SK-MEL-5 (cell line): ENCODE measurements at places on chromosomes 2 and 18. TPM values are rescaled to one million over a fixed set of nuclear protein-coding genes. Genes with fewer than 3 reads are reported as not detected.

VRK2 gene
- total RNA-seq: 36.1 and 36.3 TPM in 2 replicates

IL18R1 gene
- total RNA-seq: 0.37 and 0.59 TPM in 2 replicates

PLEK gene
- total RNA-seq: not detected in 2 replicates

SCN7A gene
- not detected in 2 replicates for total RNA-seq

- DNase-seq: no peak
Measured at GRCh38 chr2:240298803-240299709, 136.4 kb upstream of the GPC1 start.

- no peak for DNase-seq
Measured at GRCh38 chr2:175854129-175854528, 147.9 kb downstream of the LNPK start.

- DNase-seq: no peak
Measured at GRCh38 chr18:54742659-54743604, 85.3 kb upstream of the RAB27B start.

DNA sequence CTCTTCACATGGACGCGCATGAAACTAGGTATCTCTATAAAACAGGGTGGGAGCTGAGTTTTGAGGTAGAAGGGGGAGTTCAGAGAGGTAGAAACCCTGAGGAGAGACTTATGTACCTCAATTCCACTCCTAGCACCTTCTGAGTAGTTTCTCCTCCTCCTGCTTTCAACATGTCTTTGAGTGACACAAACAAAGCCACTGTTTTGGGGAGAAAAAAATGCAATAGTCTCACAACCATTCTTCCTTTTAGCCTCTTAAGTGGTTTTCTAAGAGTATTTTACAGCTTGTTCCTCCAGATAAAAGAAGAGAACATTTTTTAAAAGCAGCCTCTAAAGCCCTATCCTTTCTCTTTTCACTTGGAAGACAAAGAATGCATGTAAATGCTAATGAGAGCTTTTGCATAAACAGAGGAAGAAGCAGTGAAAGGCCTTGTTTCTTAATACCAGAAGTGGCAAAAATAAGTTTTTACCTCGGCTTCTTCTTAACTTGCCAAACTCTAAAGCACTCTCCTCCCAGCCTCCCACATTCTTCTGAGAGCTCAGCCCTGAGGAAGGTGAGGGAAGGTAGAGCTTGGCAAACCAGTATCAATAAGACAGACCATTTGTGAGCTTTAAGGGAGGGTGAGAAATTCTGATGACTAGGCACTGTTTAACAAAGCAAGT, 1304.4 kb upstream of the ACVR2A start:
- no peak for DNase-seq

GRCh38 chr2:228369400-228370031, 188.0 kb upstream of the SPHKAP start:
- DNase-seq: no peak

DNA sequence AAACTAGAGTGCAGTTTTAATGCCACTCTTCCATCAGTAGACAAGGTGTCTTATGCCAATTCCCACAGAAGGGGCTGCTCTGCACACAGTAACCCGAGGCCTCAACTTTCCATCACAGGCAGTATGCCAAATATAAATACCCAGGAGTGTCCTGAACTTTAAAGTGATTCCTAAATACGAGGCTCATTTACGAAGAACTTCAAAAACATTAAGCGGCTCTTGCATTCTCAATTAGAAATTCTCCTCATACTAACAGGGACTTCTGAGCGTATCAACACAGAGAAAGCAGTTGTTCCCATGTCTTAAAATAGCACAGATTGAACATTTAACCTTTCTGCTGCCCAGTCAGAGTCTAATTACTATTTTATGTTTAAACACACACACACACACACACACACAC, 638.6 kb downstream of the ERBB4 start:
- DNase-seq: no peak

DNA sequence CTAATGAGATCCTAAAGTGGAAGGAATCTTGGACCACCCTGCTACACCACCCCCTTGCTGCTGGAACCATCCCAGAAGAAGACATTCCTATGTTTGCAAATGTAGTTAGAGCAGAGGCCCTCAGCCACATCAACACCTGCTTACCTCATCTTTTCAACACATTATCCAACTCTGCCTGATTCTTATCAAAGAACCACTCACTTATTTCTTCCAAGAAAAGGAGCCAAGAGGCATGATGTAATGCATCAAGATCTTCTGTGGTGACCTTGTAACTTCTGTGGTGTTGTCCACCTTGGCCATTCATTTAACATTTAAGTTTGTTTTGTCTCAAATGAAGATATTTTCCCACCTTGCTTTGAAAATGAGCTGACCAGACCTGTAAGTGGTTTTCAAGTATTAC, 338.1 kb downstream of the CTNNA2 start:
- no peak for DNase-seq

DNA sequence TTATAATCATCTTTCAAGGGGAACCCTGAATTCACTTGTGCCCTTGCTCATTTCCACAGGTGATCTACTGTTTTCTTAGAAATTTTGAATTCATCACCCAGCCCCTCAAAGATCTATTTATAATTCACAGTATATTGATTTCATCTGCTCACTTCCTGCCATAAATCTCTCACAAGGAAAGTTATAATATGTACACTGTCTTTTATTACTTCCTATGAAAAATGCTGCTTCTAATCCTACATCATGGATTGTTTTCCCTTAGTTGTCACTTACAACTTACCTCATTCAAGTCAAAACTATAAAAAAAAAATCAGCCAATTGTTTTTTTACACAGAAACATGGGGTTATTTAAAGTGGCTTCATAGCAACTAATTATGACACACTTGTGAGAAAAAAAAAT, 1443.0 kb downstream of the LRP1B start:
- DNase-seq: no peak
